ENCODE measurements at places on chromosomes 3 and 15. TPM values are rescaled to one million over a fixed set of nuclear protein-coding genes. Genes with fewer than 3 reads are reported as not detected.

- DNase-seq = no peak
Observed at GRCh38 chr3:134276086-134276485, 25.4 kb upstream of the RYK start.

DNA sequence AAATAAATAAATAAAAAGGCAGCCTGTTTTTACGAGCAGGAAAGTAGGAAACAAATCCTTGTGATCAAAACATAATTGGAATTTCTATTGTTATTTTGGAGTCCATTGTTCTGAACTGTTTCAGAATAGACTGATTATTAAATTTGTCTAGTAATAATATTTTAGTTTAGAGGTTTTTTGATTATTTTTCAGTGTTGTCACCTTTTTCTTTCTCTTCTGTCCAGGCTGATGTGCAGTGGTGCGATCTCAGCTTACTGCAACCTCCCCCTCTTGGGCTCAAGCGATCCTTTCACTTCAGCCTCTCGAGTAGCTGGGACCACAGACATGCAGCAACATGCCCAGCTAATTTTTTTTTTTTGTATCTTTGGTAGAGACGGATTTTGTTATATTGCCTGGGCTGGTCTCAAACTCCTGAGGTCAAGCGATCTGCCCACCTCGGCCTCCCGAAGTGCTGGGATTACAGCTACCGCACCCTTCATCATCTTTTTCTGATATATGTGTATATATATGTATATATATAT is 38.0 kb downstream of the KAT2B start:
- DNase-seq = no peak

DNA sequence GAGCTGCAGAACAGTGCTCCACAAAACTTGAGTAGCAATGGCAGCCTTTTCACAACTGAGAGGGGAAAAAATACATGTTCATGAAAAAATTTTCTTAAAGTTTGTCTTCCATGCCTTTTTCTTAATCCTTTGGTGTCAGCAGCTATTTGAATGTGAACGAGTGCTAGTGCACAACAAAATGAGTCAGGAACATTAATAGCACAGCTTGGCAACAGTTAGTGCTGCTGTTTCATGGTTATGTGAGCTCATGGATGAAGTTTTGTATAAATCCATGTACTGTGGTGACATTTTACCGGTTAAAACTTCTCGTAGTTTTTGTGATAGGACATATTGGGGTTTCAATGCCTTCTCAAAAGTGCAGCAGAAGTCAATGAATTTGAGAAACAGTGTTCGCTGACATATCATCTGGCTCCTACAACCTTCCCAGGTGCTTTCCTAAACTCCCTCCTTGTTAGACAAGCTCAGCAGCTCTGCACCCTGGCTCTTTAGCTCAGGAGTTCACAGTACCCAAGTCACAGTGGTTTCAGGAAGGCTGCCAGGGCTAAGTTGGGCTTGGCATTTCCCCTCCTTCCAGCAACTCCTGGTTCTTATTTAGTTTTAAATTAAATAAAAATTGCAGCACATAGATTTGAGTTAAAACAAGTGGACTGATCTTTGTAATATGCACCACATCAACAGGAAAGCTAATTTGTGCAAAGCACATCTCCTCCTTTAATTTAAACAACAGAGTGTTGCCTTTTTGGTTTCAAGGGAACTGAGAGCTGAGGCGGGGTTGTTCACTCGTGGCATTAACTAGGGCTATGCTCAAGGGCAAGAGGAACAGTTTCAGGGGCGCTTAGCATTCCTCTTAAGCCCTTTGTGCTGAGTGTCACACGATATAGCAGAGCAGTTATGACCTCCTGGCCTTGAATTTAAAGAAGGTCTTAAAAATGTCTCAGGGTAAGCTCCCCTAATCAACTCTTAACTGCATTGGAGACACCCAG is 362.8 kb downstream of the CHST2 start:
- DNase-seq = no peak

- DNase-seq = no peak
Observed at GRCh38 chr3:115659253-115660220, 36.2 kb downstream of the GAP43 start.

Gene ROBO1
- 49.5 TPM for polyA plus RNA-seq

- DNase-seq = no peak
Observed at GRCh38 chr15:80588801-80589200, 106.3 kb upstream of the ABHD17C start.

DNA sequence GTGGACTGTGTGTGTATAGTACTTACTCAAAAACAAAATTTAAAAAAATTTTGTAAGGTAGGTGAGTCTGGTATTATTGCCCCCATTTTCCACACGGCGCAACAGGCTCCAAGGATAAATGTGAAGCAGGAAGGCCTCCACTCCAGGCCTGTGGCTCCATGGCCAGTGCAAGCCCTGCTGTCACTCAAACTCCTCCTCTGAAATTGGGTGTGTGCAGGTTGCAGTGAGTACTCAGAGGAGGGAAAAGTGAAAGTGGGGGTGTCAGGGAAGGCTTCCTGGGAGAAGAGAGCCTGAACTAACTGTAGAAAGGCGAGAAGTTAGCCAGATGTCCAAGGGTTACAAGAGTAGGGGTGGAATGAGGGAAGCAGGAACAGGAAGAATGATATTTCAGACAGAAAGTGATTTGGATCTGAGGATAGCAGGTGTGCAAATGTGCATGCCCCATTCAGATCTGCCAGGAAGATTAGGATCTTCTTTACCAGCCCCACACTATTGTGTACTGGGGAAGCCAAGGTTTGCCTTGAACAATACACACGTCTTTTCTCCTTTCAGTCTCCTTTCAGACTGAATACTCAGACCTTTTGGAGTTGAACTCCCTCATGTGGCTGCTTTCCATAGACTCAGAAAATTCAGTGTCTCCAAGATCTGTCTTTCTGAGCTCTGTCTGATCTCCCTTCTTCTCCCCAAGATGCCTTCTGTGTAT is 48.7 kb upstream of the RYK start:
- no peak for DNase-seq

DNA sequence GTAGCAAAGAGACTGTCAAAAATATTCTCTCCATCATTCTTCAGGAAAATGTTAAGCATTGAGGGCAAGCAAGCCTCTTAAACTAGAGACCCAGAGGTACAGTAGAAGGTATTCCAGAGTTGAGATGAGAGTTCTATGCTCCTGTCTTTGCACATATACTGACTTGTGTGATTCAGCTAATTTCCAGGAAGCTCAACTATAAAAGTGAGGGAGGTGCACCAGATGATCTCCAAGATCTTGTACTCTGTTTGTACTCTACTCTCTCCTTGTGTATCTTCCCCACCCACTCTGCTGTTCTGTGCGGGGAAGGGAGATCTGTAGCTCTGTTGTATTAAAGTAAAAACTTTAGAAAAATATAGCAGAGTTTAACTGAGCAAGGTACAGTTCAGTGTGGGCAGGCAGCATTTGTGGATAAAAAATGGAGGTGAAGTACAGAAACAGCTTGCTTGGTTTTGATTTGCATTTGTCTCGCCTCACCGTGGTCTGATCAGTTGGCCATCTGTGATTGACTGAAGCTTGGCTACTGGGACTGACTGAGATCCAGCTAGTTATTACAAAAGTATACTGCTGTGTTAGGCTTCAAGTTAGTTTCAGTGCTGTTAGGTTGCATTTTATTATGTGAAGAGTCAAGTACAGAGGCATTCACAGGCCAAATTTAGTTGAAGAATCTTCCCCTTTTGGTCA is 463.1 kb upstream of the GOLIM4 start:
- no peak for DNase-seq

Measured in ovary (tissue), 10 donors.